ENCODE measurements at places on chromosomes 4 and X. TPM values are rescaled to one million over a fixed set of nuclear protein-coding genes. Genes with fewer than 3 reads are reported as not detected.

- no peak for DNase-seq
Measured at GRCh38 chr4:114015444-114015899, 36.0 kb upstream of the ARSJ start.

DNA sequence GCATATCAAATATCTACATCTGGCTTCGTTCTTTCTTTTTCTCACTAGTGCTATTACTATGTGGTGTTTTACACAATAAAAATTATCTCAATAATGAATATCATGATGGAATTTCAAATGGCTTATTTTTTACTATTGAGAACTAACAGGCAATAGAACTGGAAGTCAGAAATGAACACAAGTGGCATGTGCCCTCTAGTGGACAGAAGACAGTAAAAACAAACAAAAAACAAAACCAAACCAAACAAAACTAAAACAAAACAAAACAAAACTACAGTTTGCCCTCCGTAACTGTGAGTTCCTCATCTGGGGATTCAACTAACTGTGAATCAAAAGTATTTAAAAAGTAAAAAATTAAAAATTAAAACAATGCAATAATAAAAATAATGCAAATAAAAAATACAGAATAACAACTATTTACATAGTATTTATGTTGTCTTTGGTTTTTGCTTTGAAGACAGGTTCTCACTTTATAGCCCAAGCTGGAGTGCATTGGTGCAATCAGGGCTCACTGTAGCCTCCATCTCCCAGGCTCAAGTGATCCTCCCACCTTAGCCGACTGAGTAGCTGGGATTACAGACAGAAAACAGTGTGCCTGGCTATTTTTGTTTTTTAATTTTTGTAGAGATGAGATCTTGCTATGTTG lies 195.6 kb upstream of the TACR3 start:
- no peak for DNase-seq

Gene DCAF8L2
- polyA plus RNA-seq, result not detected

GRCh38 chr4:2786152-2786671 lies 6.7 kb upstream of the SH3BP2 start:
- DNase-seq, result no peak

Gene LRRC66
- polyA plus RNA-seq, result 0.05 TPM

Gene PPP2R2C
- polyA plus RNA-seq, result 6.4 TPM

- DNase-seq, result no peak
Measured at GRCh38 chr4:78720994-78721677, 55.0 kb upstream of the BMP2K start.
